ENCODE measurements at places on chromosomes 11 and 22.

- DNase-seq, result no peak
Observed at GRCh38 chr22:17944256-17944655, 80.1 kb downstream of the MICAL3 start.

- no peak for DNase-seq
Observed at GRCh38 chr11:16393340-16393739, 37.0 kb upstream of the SOX6 start.

DNA sequence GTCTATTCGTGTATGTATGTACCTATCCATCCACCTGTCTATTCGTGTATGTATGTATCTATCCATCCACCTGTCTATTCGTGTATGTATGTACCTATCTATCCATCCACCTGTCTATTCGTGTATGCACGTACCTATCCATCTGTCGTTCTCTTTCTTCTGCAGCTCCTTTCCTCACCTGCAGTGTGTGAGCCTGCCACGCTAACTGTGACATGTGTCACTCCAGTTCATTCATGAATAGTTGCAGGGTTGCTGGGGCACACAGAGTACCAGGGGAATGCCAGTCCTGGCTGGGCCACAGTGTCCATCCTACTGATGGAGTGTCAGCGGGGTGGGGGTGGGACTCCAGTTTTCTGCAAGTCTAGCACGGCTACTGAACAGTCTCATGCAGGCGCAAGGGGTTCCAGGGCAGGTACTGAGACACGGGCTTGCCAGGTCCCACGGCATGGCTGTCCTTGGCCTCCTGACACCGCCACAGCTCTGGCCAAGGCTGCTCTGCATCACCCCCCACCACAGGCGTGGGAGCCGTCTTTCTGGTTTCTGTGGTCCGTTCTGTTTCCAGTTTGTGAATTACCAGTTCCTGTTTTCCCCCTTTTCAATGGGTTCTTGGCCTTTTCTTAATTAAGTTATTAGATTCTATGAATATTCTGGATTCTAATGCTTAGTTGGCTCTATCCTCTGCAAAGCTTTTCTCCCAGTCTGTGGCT is 88.8 kb upstream of the CLDN5 start:
- no peak for DNase-seq

GRCh38 chr11:68011051-68011943 is 1.2 kb downstream of the ALDH3B1 start:
- no peak for DNase-seq

DNA sequence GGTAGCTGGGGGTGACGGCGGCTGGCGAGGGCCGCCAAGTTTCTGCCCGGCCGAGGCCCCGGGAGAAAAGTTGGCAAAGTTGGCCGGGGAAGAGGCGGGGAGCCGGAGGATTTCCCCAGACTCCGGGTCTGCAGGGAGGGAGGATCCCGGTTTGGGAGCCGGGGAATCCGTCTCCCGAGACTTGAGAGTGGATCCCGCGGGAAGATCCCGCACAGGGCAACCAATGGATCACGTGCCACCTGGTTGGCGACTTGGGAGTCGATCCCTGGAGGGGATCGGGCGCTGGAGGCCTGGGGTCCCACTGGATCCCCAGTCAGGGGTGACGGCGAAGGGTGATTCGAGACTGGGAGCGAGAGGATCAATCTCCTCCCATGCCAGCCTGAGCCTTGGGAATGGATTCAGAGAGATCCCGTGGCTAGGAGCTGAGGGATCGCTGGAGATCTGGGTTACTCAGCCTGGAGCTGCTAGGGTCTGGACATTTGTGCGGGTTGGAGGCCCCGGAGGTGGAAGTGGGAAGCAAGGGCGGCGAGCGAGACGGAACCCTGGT is 394 bp downstream of the KIAA1671 start:
- DNase-seq, result peak; percentile 4

- no peak for DNase-seq
Observed at GRCh38 chr11:45751430-45751829, 53.5 kb upstream of the SLC35C1 start.

DNA sequence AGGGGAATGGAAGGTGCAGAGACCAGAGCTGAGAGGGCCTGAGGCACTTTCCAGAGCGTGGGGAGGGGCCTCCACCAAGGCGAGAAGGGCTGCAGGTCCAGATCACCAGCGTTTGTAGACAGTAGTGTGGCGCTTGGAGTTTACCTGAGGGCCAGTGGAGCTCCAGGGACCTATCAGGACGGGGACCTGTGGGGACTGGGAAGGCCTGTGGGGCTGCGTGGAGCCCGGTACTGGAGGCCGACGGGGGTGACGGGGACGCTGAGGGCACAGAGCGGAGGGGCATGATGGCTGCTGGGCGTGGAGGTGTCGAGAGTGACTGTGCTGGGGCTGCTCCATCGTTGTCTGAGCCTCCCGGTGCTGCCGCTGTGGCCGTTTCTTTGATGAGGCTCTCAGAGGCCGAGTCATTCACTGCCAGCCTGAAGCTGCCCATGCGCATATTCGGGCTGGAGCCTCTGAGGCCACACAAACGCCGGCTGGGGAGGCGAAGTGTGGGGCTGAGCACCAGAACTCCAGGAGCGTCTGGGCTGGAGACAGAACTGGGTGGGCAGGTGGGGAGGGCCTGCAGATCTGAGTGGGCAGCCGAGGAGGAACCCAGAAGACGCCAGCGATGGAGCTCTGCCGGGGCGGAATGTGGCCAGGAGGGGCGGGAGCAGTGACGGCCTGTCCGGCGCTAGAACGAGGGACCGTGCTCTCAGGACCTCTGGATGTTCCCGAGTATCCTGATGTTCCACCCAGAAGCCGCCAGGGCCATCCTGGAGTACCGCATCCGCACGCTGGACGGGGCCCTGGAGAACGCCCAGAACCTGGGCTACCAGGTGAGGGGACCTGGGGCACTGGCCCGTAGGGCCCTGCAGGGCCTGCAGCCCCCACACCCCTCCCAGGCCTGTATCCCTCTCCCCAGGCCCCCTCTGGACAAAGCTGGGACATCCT is 2.6 kb downstream of the PGGHG start:
- DNase-seq, result no peak

DNA sequence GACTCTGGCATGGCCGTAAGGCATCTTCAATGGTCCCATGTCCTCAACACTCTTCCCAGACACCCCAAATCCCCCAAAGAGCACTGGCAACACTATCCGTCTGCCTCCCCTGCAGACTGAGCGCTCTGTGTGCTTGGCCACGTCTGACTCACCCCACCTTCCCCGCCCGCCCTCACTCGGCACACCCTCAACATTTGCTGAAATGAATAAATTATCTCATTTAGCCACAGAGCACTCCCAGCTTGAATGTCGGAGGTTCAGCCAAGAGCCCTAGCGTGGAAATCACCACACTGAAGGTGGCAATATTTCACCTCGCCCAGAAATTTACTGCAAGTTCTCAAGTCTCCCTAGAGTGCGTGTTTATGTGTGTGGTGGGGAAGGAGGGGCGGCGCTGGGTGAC is 46.6 kb upstream of the TCF20 start:
- peak; percentile 57 for DNase-seq

GRCh38 chr22:25624476-25624875 is 60.0 kb downstream of the GRK3 start:
- DNase-seq, result no peak

- no peak for DNase-seq
Observed at GRCh38 chr22:20380486-20380885, 13.5 kb upstream of the ZNF74 start.
